ENCODE measurements at places on chromosomes 3 and 15.

- DNase-seq: peak; percentile 66
These were observed 261.3 kb downstream of the RPLP1 start for GRCh38 chr15:69713726-69714559.

DNA sequence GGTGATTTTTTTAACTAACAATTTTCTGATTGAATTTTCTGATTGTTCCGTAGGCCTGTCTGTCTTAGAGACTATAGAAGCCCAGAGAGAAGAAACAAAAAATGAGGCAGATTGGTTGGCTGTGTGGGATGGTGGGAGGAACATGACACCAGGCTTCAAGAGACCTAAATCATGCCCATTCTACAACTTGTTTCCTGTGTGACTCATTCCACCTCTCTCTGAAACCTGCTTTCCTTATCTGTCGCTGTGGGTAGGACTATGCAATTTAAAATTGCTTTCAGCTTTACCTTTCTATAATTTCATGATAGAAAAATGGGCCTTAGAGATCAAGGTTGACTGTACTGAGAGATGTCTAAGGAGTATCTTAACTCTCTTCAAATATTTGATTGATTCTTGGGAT, 44.5 kb downstream of the OXNAD1 start:
- peak; percentile 27 for DNase-seq

DNA sequence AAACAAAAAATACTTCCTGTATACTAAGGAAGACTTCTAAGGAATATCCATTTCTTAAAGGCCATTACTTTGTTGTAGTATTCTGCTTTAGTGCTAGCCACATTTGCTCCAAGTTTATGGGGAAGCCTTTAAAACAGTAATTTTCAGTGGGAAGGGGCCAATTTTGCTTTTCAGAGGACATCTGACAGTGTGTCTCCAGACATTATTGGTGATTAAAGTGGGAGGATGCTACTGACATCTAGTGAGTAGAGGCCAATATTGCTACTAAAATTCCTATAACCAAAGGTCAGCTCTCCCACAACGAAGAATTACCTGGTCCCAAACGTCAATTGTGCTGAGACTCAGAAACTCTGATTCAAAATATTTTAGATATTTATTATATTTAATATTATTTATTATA, 24.8 kb downstream of the SLC28A2 start:
- DNase-seq: no peak

- DNase-seq: no peak
These were observed 114.1 kb upstream of the CFAP20DC start for GRCh38 chr3:59163953-59164352.

GRCh38 chr3:21505711-21506460, 245.1 kb downstream of the ZNF385D start:
- no peak for DNase-seq

- no peak for DNase-seq
These were observed 99.1 kb downstream of the NSMCE3 start for GRCh38 chr15:29170521-29170920.

- DNase-seq: no peak
These were observed 327.9 kb upstream of the TRIM42 start for GRCh38 chr3:140349938-140350337.

DNA sequence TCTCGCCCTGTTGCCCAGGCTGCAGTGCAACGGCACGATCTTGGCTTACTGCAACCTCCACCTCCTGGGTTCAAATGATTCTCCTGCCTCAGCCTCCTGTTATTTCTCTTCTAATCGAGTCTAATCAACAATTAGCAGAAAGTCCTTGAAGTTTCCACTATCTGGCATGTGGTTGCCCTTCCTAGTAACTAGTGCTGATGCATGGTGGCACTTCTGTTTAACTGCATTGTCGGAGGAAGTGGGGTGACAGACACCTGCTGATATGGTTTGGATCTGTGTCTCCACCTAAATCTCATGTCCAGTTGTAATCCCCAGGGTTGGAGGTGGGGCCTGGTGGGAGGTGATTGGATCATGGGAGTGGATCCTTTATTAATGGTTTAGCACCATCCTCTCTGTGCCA, 9.2 kb downstream of the CRTAP start:
- no peak for DNase-seq

GRCh38 chr3:169966951-169967915, 626 bp downstream of the SEC62 start:
- DNase-seq: peak; percentile 19

DNA sequence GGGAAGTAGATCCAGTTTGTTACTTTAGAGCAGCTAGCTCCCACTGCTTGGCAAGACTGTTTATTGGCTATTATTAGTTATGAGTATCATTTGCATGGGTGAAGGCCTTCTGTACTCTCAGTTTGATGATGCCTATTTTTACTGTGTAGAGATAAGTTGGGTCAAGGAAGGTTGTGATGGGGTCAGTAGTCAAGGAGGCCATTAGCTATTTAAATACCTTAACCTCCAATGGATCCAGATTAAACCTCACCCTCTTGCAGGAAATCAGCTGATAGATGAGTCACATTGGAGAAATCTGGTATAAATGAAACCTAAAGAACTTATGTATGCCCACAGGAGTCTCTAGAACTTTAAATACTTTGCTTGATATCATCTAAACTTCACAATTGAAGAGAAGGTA, 45.0 kb downstream of the THBS1 start:
- no peak for DNase-seq

- DNase-seq: no peak
These were observed 8.6 kb downstream of the WDR73 start for GRCh38 chr15:84645496-84645895.

GRCh38 chr15:100863796-100864267, 15.8 kb upstream of the ALDH1A3 start:
- DNase-seq: no peak

DNA sequence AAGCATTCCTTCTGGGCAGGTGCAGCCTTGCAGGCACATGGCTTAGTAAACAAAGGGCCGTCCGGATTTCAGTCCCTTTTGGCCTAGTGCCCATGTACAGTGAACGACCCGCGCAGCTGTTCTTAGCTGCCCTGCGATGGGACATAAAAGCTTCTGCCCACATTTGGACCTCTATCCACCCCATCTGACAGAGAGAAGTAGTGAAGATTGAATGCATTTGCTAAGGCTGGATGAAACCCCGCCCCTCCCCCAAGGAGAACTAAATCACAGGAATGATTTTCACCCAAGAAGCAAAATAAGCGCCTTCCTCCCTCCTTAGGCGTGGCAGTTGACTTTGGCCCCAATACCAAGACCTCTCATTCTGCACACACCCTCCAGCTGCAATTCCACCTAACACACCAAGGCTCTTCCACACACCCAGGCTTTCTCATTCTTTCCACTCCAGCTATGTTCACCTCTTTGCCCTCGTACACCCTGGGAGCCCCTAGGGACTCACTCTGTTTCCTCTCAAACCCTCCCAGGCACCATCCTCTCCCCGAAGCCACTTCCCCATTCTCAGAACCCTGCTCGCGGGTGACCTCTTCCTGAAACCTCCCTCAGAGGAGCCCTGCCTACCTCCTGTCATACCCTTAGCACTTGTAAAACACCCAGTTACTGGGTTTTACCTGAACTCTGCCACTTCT, 14.1 kb upstream of the HRH1 start:
- DNase-seq: peak; percentile 9

GRCh38 chr3:141456301-141456625, 30.6 kb upstream of the RASA2 start:
- no peak for DNase-seq

DNA sequence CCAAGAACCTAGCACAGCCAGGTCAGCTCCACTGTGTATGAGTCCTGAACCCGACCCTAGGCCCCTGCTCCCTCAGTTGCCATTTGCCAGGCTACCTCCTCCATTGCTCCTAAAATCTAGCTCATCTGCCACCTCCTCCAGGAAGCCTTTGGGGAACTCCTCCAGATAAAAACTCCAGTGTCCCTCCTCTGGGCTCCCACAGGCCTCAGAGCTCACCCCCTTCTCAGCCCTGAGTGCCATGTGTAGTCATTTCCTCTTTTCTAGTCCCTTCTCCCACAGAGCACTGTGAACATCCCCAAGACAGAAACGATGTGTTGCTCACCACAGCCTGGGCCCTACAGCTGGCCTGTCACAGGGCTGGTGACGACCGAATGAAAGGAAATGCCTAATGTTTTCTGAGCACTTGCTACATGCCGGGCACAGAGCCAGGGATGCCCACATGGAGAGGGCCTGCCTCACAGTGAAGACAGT, 61.0 kb downstream of the IQSEC1 start:
- peak; percentile 88 for DNase-seq

- DNase-seq: no peak
These were observed 36.8 kb upstream of the KLHL25 start for GRCh38 chr15:85831415-85832113.

Measured in CD4-positive, alpha-beta T cell treated with Interferon alpha-2 for 1 hour (primary cell).